SHP77 (cell line): ENCODE measurements at places on chromosomes 1 and 21.

- DNase-seq = no peak
Measured at GRCh38 chr1:110786802-110787327, 86.1 kb upstream of the CD53 start.

DNA sequence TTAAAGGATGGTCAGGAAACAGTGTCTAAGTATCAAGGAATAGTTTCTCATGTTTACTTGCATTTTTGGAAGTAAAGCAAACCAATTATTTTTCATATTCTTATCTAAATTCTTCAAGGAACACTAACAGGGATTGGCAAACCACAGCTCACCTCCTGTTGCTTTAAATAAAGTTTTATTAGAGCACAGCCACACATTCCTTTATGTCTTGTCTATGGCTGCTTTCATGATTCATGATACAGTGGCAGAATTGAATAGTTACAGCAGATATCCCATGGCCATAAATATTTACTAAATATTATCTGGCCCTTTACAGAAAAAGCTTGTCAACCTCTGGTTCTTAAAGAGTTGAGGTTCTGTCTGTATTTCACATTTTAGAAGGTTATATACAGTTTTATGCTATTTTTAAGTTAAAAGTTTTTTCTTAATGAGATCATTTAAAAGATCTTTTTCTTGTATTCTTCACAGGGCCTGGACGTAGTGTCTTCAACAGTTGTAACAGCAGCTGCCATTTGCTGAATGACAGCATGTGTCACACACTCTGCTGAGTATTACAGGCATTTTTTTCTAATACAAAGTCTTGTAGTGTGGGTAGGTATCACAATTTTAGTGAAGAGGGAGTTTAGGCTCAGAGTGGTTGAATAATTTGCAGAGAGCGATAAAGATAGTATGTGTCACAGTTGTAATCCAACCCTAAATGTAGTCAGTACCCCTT is 2.6 kb downstream of the ZNF691 start:
- DNase-seq = no peak

- DNase-seq = no peak
Measured at GRCh38 chr1:202462342-202463076, 114.0 kb downstream of the PPP1R12B start.

- no peak for DNase-seq
Measured at GRCh38 chr1:9990944-9991343, 6.1 kb upstream of the RBP7 start.

DNA sequence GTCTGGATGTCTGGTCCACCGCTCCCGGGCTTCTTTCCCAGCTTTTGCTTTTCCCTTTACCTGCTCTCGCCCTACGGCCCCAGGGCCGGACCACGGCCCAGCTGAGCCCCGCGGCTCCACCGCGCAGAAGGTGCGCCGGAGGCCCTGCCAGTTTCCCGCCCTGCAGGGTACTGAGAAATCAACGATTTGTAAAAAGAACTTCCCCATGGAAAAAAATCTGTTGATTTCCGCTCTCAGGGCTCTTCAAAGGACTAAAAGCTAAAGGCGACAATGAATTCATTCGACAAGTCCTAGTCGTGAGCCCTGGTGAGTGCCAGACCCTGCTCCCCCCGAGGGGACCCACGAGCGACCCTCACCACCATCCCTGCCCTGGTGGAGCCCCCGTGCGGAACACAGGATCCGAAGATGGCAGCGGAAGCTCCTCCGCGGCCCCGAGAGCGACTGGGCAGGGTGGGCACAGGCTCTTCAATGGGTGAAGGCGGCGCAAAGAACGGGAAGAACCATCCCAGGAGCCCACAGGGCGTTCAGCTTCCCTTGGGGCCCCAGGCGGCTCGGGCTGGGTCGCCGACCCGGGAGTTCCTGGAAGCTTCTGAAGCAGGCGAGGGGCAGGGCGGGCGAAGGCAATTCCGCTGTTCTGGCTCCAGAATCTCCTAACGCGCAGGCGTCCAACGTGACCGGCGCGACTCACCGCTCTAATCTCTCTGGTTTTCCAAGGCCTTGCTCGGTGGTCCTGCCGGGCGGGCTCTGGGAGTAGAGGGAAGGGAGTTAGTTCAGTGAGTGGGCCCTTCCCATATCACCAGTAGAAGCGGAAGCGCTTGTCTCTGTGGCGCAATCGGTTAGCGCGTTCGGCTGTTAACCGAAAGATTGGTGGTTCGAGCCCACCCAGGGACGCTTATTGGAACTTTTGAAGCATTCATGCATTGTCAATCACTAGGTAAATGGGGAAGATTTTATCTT is 6.6 kb upstream of the RNU1-2 start:
- peak; percentile 89 for DNase-seq

- no peak for DNase-seq
Measured at GRCh38 chr1:57637155-57637554, 213.3 kb upstream of the DAB1 start.

GRCh38 chr1:117860896-117861610 is 68.4 kb downstream of the GDAP2 start:
- no peak for DNase-seq

GRCh38 chr1:62836856-62837540 is 53.1 kb downstream of the ATG4C start:
- no peak for DNase-seq

GRCh38 chr21:38800924-38801744 is 4.6 kb upstream of the ETS2 start:
- no peak for DNase-seq

DNA sequence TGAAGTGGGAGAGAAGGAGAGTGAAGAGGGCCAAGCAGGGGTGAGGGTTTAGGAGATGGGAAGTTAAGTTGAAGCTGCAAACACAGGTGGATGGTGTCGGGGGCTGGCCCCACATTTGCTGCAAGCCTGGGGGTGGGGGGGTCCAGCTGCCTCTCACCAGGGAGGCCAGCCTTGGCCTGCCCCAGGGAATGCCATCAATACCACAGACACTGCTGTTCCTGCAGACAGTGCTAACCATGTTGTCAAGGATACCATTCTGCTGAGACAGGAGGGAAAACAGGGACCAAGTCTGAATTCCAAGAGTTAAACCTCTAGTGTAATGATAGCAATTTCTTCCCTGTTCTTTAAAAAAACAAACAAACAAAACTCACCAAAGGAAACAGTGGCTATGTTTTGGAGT is 8.0 kb downstream of the MECR start:
- DNase-seq = no peak

GRCh38 chr1:89200663-89201062 is 1.9 kb upstream of the GBP4 start:
- DNase-seq = no peak

DNA sequence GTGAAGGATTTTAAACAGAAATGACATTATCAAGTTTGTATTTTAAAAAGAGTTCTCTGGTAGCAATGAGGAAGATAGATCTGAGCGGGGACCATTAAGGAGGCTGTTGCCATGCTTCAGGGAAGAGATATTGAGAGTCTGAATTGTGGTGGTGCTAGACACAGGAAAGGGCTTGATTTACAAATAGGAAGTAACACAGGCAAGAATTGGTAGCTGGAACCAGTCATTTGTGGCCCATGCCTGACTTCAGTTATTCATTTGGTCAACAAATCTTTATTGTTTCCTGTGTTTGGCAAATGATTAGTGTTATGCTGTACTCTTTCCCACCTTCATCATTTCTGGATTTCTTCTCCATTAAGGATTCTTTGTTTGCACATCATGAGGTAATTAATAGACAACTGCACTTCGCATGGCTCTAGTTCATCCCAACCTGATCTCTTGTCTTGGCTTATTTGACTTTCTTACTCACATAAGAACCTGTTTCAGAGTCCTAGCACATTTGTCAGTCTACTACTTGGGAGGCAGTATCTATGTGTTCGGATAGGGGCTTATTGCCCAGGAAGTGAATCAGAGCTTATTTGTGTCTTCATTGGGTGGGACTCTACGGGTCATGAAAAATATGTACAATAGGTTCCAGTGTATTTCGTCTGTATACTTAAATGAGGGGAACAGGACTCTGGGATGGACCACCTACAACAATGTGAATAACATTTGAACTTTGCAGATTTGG is 32.3 kb downstream of the EEIG2 start:
- no peak for DNase-seq

DNA sequence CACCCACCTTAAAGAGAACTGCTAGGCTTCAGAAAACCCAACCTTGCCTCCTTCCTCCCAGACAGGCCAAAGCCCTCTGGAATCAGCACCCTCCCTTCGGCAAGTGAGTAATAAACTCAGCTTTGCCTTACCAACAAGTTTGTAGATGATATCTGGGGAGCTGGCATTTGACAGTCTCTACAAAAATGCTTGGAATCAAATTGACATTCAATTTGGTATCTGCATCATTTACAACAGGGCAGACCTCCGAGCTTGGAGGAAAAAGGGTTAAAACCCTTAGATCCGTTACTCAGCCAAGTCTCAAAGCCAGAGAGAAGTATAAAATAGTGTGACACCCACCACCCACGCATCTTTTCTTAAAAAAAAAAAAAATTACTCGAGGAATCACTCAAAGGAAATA is 149.3 kb upstream of the EDN2 start:
- DNase-seq = no peak

GRCh38 chr1:214957330-214958137 is 125.0 kb upstream of the KCNK2 start:
- DNase-seq = no peak

- DNase-seq = peak; percentile 52
Measured at GRCh38 chr1:161473348-161473747, 31.9 kb upstream of the FCGR2A start.

DNA sequence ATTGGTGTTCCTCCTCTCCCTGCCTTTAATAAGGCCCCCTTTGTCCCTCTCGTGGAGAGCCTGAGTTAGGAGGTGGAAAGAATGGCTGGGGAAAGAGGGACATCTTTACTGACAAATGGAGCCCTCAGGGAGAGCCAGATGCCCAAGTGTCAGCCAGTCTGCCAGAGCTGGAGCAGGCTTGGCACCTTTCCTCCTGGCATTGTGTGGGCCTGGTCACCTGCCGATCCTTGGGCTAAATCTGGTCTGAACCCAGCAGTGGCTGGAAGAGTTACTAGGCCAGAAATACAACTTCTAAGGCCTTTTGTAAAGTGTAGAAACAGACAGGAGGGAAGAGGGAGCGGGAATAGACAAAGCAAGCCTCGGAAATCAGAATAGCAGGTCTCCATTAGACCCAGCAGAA is 24.9 kb downstream of the VANGL1 start:
- no peak for DNase-seq

DNA sequence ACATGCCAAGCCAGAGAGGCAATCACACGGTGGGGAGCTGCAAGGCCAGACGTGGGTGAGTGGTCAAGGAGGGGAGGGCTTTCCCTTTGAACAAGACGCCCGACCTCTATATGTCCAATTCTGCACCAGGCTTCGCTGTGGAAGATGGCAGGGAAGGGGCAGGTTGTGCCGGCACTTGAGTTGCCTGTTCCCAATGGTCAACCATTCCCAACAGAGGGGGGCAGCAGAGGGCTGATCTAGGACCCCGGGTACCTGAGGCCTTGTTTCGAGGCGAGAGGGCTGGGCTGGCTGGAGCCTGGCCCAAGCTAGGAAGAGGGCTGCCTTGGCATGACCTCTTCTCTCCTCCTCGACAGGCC is 64.9 kb downstream of the TMEM53 start:
- DNase-seq = peak; percentile 64

- no peak for DNase-seq
Measured at GRCh38 chr1:66685265-66685664, 67.0 kb upstream of the DYNLT5 start.

- DNase-seq = peak; percentile 50
Measured at GRCh38 chr1:67700692-67701410, 15.8 kb downstream of the GADD45A start.

- no peak for DNase-seq
Measured at GRCh38 chr1:101330427-101331130, 93.8 kb downstream of the S1PR1 start.

- DNase-seq = no peak
Measured at GRCh38 chr1:53575955-53576320, 116.7 kb downstream of the DMRTB1 start.

DNA sequence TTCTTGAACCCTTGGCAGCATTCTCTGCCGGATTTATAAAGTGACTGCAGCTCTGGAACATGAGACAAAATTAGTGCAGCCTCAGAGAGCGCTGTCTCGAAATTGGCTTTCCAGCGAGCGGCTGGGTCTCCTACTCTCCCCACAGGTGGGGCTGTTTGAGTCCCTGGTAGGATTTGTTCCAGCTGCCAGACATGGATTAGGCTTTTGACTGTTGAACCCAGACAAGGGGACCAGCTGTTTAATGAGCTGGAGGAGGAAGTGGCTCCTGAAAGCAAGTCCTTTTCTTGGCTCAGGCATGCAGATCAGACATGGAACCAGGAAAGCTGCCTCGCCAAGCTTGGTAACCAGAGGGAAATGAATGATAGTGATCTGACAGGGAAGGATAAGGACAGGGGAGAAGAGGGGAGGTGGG is 69.6 kb downstream of the UBIAD1 start:
- DNase-seq = no peak

DNA sequence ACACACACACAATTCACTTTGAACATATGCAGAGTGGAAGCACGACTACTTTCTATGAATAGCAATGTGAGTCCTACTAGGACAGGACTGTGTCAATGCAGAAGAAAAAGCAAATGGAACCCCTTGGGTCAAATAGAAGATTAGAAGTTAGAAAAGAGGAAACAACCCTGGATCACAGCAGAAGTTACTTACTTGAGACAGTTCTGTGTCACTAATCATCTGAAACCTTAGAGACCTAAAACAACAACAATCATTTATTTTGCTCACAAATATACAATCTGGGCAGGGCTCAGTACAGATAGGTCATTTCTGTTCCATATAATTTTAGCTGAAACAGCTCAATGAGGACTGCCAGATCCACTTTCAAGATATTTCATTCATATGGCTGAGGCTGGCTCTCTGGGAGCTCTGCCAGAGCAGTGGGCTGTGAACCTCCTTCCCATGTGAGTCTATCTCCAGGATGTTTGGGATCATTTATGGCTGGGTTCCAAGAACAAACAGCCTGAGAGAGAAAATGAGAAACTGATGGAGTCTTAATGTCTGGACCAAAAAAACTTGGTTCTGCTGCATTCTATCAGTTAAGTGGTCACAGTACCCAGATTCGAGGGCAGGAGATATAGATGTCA is 42.5 kb upstream of the IL10 start:
- no peak for DNase-seq

GRCh38 chr1:39409055-39409816 is 82.2 kb upstream of the BMP8A start:
- peak; percentile 42 for DNase-seq

DNA sequence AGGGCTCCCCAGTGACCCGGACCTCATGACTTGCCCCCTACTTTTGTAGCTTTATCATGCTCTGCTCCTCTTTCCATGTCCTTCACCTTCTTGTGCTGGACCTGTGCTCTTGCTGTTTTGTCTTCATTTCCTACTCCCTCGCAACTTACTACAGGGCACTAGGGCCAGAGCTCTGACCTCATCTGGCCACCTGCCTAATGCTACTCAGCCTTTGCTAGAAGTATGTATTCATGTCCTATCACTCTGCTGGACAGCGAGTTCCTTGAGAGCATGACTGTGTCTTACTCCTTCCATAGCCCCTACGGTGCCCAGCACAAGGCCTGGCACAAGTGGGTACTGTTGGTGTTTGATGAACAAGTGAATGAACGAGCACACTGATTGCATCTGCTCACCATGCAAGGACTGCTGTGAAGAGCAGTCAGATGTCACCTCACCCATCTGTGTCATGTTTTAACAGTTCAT is 1.9 kb downstream of the MTFR1L start:
- DNase-seq = no peak
